Activated CD4-positive, alpha-beta memory T cell treated with anti-CD3 and anti-CD28 coated beads, Interleukin-2, amount 10 ng/mL, durations not matched to agents 7 days and 5 days (primary cell): ENCODE measurements at places on chromosomes 16 and 17.

DNA sequence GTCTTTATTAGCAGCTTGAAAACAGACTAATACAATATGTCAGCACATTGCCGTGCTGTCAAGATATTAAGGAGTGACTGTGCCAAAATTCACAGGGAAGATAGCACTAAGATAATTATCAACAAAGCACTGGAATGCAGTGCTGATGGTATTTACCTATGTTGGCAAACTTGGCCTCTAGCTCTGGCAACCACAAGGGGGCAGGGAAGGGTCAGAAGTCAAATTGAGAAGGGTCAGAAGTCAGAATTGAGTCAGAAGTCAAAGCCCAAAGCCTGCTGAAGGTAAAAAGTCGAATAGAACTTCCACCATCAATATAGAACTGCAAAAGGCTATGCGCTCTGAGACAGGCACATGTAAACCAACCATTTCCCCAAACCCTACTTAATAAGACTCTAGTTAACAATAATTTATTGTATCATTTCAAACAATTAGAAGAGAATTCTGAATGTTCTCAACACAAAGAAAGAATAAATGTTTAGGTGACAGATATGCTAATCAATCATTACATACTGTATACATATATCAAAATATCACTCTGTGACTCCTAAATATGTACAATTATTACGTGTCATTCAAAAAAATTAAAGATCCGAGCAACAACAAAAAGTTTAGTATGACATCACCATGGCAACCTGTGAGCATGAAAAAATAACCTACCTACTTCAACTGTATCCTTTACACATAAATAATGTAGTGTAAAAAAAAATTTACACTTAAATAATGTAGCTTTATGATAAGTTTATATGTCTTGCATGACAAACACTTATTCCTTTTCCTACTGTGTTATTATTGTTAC, 916.1 kb downstream of the KCNJ2 start:
- H3K27me3 ChIP-seq: no peaks in the 10 kb centered on the region
- no peaks in the 10 kb centered on the region for H3K4me1 ChIP-seq
- H3K27ac ChIP-seq: no peak overlapping the region
- no peaks in the 10 kb centered on the region for H3K36me3 ChIP-seq

DNA sequence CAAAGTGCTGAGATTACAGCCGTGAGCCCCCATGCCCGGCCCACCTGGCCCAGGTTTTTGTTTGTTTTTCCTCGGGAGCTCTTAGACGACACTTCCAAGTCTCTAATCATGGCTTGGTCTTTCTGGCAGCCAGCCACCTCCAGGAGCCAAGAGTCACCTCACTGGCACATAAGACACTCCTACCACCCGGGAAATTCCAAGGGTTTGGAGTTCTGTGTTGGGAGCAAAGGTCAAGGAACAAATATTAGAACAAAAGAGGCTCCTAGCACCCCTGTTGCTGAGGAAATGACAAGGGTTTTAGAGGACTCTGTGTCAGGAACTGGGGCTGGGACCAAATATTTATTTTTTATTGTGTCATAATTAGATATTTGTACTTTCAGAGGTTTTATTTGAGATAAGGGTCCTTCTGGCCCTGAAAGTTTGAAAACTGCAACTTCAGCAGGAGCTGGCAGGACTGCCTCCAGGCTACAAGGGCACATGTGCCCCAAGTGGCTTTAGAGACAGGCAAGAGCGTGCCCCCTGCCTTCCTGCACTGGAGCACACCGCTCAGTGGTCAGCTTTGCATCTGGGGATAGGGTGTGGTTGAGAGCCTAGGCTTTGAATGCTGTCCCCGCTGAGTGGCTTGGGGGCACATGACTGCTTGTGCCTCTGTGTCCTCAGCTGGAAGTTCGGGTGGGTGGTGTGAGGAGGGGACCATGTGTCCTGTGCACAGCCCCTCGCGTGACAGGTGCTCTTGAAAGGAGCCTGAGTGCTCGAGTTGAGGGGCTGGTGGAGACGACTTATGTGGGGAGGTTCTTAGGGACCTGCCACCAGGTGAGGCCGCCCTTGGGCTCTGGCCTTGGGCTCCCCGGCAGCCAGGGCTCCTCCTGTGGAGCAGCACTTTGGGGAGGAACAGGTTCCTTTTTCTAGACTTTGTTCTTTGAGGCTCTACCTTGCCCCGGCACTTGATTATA, 29.7 kb downstream of the MGRN1 start:
- H3K36me3 ChIP-seq: peaks cover 38% of the 10 kb centered on the region
- no peak for DNase-seq
- no peaks in the 10 kb centered on the region for H3K27me3 ChIP-seq
- peaks cover 15% of the 10 kb centered on the region for H3K4me1 ChIP-seq
- no peak overlapping the region for H3K27ac ChIP-seq
- no peak overlapping the region for H3K4me3 ChIP-seq

DNA sequence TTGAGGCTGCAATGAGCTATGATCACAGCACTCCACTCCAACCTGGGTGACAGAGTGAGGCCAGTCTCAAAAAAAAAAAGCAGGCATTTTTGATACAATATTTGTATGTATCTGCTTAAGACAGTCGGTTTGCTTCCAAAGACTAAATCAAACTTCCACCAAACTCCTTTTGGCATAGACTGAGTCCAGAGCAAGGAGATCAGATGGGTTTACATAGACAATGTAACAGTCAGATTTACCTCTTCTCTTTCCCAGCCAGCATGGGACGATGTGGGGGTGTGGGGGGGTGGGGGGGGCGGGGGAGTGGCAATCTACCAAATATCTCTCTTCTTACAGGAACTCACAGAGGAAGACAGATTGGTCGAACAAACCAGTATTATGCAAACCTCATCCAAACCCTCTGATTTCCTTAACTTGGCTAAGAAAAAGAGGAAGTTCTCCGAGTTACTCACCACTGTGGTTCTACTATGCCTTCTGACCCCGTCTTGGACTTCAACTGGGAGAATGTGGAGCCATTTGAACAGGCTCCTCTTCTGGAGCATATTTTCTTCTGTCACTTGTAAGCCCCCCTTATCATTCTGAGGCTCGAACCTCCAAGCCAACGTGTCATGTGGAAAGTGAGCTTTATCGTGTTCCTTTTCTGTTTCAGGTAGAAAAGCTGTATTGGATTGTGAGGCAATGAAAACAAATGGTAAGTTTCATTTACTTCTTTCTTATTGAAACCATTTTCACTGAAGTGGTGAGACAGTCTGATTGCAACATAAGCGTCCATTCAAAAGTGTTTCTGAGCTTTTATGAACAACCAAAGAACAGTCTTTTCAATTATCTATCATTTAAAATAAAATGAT, at the start of gene MILR1:
Gene MILR1 (plus strand): TSS at position 451 of the 848 bp plus-strand sequence. CDS start 54 bp downstream, at position 505.
- no peak for DNase-seq
- H3K27ac ChIP-seq: peak within 1 kb of the TSS; percentile 37
- H3K4me1 ChIP-seq: peaks cover 22% of the 10 kb centered on the region
- H3K36me3 ChIP-seq: no peaks in the 10 kb centered on the region

- H3K27me3 ChIP-seq: no peaks in the 10 kb centered on the region
- peaks cover 50% of the 10 kb centered on the region for H3K4me1 ChIP-seq
- no peak for DNase-seq
- H3K27ac ChIP-seq: no peak overlapping the region
- peaks cover 42% of the 10 kb centered on the region for H3K36me3 ChIP-seq
- no peak overlapping the region for H3K4me3 ChIP-seq
Observed at GRCh38 chr17:2233441-2233947, 70.1 kb downstream of the SMG6 start.

DNA sequence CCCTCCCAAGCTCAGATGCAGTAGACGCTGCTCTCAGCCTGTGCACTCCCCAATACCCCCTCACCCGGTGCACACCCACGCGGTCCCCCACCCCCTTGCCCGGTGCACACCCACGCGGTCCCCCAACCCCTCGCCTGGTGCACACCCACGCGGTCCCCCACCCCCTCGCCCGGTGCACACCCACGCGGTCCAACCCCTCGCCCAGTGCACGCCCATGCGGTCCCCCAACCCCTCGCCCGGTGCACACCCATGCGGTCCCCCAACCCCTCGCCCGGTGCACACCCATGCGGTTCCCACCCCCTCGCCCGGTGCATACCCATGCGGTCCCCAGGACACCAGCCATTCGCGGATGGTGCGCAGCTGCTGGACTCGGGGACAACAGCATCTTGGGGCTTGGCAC, 19.9 kb upstream of the CYTH1 start:
- H3K27me3 ChIP-seq: no peaks in the 10 kb centered on the region
- peak overlapping the region; percentile 83 for H3K4me3 ChIP-seq
- H3K27ac ChIP-seq: no peak overlapping the region
- H3K4me1 ChIP-seq: peaks cover 80% of the 10 kb centered on the region
- peaks cover 81% of the 10 kb centered on the region for H3K36me3 ChIP-seq

GRCh38 chr17:21214777-21215541, 998 bp upstream of the TMEM11 start:
- no peaks in the 10 kb centered on the region for H3K27me3 ChIP-seq
- no peak for DNase-seq
- H3K4me3 ChIP-seq: peak overlapping the region; percentile 86

GRCh38 chr17:83155128-83156121, 76.0 kb downstream of the METRNL start:
- peaks cover 6% of the 10 kb centered on the region for H3K4me1 ChIP-seq
- peaks cover 29% of the 10 kb centered on the region for H3K27me3 ChIP-seq
- DNase-seq: peak; percentile 28
- H3K4me3 ChIP-seq: no peak overlapping the region

- peaks cover 38% of the 10 kb centered on the region for H3K27me3 ChIP-seq
- no peak for DNase-seq
- H3K36me3 ChIP-seq: no peaks in the 10 kb centered on the region
- no peak overlapping the region for H3K27ac ChIP-seq
- no peak overlapping the region for H3K4me3 ChIP-seq
- no peaks in the 10 kb centered on the region for H3K4me1 ChIP-seq
Observed at GRCh38 chr17:8029121-8029520, 9.7 kb upstream of the ALOX15B start.

DNA sequence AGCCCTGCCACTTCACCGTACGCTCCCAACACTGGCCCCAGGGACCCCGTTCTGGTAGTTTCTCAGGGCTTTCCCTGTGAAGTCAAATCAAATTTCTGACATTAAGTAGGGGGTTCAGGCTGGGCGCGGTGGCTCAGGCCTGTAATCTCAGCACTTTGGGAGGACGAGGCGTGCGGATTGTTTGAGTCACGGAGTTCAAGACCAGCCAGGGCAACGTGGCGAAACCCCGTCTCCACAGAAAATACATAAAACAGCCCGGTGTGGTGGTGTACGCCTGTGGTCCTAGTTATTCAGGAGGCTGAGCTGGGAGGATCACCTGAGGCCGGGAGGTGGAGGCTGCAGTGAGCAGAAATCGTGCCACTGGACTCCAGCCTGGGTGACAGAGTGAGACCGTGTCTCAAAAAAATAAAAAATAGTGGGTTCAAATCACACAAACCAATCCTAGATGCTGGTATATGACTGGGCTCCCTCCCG, 632 bp downstream of the CYBC1 start:
- DNase-seq: peak; percentile 41
- peak overlapping the region; percentile 99 for H3K27ac ChIP-seq
- H3K27me3 ChIP-seq: no peaks in the 10 kb centered on the region
- peak overlapping the region; percentile 96 for H3K4me3 ChIP-seq

DNA sequence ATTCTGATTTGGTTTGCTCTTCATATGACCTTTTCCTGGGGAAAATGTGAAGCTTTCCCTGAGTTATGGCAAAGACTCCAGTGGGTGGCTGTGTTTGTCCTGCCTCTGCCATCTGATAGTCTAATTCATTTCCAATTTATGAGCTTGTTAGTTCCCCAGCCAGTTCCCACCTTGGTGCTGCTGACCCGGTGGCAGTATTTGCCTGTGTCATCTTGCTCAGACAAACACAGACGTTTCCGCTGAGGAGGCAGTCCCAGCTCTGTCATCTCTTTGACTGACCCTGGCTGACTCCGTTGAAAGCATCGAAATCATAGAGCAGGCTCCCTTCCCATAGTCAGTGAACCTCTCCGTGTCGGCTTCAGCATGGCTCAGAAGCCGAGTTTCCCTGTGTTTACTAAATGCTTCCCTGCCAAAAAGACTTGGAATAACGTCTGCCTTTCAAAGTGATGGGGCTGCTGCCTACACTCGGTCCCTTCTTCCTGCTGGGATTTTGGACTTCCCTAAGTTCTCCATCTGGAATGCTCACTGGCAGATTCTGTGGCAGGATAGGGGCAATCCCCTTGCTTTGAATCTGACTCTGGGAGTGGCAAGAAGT, 538.3 kb downstream of the NPIPA7 start:
- no peak overlapping the region for H3K27ac ChIP-seq
- no peaks in the 10 kb centered on the region for H3K4me1 ChIP-seq
- no peak for DNase-seq
- no peaks in the 10 kb centered on the region for H3K36me3 ChIP-seq
- H3K27me3 ChIP-seq: peaks cover 3% of the 10 kb centered on the region
- H3K4me3 ChIP-seq: no peak overlapping the region

GRCh38 chr17:82106688-82107305, 8.8 kb upstream of the FASN start:
- peak overlapping the region; percentile 84 for H3K4me3 ChIP-seq
- H3K4me1 ChIP-seq: peaks cover 45% of the 10 kb centered on the region
- DNase-seq: no peak
- peak overlapping the region; percentile 94 for H3K27ac ChIP-seq
- no peaks in the 10 kb centered on the region for H3K36me3 ChIP-seq

- H3K27ac ChIP-seq: peak overlapping the region; percentile 33
- peaks cover 7% of the 10 kb centered on the region for H3K27me3 ChIP-seq
- peak; percentile 55 for DNase-seq
- peaks cover 40% of the 10 kb centered on the region for H3K4me1 ChIP-seq
- H3K36me3 ChIP-seq: no peaks in the 10 kb centered on the region
- H3K4me3 ChIP-seq: peak overlapping the region; percentile 77
Observed at GRCh38 chr17:29176558-29177351, 3.4 kb downstream of the MYO18A start.

DNA sequence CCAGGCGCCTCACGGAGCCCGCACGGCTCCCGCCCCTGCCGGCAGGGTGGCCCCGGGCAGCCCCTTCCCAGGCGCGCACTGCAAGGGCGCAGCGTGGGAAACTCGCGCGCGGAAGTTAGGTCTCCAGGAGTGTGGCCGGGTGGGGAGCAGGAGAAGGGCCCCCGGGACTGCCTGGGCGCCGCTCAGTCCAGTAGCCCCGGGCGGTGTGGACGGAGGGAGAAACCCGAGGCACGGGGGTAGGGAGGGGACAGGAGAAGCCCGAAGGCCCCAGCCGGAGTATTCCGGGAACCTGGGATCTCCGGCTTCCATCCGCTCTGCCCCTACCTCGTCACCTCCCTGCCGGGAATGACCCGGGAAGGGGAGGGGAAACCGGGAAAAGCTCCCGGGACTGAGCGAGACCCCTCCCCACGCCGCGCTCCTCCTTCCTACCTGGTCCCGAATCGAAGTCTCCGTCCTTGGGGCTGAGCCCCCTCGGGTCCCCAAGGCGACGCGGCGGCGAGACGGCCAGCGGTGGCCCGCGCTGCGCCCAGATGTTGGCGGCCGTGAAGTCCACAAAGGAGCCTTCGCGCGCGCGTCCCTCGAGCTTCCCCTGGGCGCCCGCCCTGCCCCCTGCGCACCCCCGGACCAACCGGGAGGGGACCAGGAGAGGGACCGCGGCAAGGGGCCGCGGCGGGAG, 418 bp downstream of the SOCS3 start:
- peak overlapping the region; percentile 83 for H3K4me3 ChIP-seq
- H3K4me1 ChIP-seq: peaks cover 48% of the 10 kb centered on the region
- H3K27ac ChIP-seq: peak overlapping the region; percentile 80
- H3K27me3 ChIP-seq: peaks cover 3% of the 10 kb centered on the region

GRCh38 chr17:39921323-39921722, 2.9 kb upstream of the GSDMB start:
- peaks cover 91% of the 10 kb centered on the region for H3K4me1 ChIP-seq
- no peaks in the 10 kb centered on the region for H3K27me3 ChIP-seq
- H3K4me3 ChIP-seq: no peak overlapping the region
- DNase-seq: peak; percentile 21
- H3K27ac ChIP-seq: peak overlapping the region; percentile 83
